CD4-positive, alpha-beta T cell treated with Interleukin-10 for 1 hour (primary cell): ENCODE measurements at places on chromosomes 1 and 21.

- no peak for DNase-seq
Measured at GRCh38 chr1:22318279-22318981, 133.2 kb upstream of the ZBTB40 start.

GRCh38 chr1:181140891-181141290, 52.4 kb downstream of the IER5 start:
- DNase-seq = no peak

- DNase-seq = no peak
Measured at GRCh38 chr1:231616667-231617066, 9.9 kb upstream of the DISC1 start.

DNA sequence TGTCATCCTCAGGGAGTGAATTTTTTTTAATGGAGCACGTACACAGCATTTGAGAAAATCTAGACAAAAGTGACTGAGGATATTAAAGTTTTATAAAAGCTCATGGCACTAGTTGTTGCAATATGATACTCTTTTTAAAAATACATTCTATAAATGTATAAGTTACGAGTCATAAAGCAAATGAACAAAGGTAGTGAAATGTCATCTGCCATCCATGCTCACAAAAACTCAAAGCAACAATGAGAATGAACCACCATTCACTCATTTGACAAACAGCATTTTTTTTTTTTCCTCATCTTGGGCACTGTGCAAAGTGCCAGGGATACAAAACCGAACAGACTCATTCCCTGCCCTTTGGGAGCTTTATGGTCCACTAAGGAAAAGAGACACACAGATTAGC, 38.7 kb downstream of the GPR137B start:
- DNase-seq = no peak

GRCh38 chr1:93672069-93672468, 9.6 kb downstream of the BCAR3 start:
- DNase-seq = no peak

- DNase-seq = no peak
Measured at GRCh38 chr1:167427848-167428247, 90.5 kb downstream of the CD247 start.

GRCh38 chr1:80218112-80218511, 1211.6 kb upstream of the ADGRL4 start:
- DNase-seq = no peak

- no peak for DNase-seq
Measured at GRCh38 chr1:44932151-44932550, 54.2 kb downstream of the EIF2B3 start.

GRCh38 chr1:86965012-86965826, 50.8 kb downstream of the HS2ST1 start:
- DNase-seq = peak; percentile 32

GRCh38 chr1:232084584-232085223, 458.1 kb downstream of the DISC1 start:
- DNase-seq = no peak

DNA sequence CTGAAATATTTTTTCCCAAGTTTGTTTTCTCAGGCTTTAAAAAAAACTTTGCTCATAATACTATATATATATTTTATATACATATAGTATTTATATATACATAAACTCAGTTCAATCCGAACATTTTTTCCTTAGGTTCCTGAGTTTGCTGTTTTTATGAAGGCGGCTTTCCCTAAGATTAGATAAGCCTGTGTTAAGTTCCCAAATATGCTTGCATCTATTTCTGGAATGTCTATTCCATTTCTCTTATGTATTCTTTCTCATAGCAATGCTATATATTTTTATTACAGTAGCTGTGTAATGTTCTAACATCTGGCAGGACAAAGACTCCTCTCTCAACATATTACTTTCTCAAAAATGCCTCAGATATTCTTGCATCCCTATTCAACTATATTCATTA, 45.9 kb downstream of the ADSS2 start:
- no peak for DNase-seq
